GF-D8 (cell line): ENCODE measurements at places on chromosomes 6 and 20.
A peak's percentile ranks its signal among the peaks of the same experiment; 100 is the strongest.

DNA sequence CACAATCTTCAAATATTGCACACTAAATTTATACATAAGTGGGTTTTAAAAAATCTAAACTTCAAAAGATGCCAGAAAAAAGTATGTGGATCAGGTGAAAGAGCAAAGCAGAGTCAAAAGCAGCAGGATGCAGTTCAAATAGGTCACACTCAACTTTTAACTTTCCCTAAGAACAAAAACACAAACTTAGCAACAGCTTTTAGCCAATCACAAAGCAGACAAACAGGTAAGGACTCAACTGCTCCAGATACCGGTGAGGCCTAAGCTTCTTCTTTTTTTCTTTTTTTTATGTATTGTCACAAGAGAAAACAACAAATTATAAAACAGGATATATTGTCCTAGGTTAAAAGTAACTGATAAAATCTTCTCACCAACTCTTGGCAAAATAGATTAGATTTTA is 74.7 kb downstream of the SESN1 start:
- DNase-seq = no peak

DNA sequence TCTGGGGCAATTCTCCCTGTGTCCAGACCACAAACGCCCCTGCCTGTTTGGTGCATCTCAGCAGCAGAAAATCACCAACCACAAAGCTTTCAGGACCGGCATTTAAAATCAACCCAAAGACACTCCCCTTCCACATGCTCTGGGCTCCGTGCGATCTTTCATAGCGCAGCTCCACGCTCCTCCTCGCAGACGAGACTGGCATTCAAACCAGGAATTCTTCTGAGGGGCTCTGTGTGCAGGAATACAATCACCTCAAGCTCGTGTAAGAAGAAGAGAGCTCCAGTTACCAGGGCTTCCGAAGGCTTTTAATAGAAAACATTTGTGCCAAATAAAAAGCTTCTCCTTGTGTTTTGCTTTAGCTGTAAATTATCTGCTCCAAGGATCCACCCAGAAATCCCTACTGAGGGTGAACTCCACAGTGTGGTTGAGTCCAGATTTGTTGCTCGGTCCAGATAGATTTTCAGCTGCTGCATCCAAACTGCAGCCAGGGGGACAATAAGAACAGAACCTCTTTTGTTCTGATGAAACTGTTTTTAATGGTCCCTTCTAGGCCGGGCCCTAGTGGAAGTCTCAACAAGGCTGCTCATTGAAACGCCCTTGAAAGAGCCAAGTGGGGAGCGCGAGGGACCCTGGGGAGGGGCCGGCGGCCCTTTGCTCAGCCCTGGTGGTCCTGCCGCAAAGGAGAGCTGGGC is 16.4 kb upstream of the BMP7 start:
- DNase-seq = no peak

GRCh38 chr20:20664795-20665589 is 47.5 kb downstream of the RALGAPA2 start:
- peak; percentile 29 for DNase-seq

- DNase-seq = no peak
Observed at GRCh38 chr20:59747671-59748515, 143.6 kb downstream of the PHACTR3 start.

GRCh38 chr6:137772541-137773250 is 94.4 kb upstream of the TNFAIP3 start:
- DNase-seq = no peak

GRCh38 chr6:119501798-119502483 is 152.4 kb upstream of the MAN1A1 start:
- DNase-seq = no peak

DNA sequence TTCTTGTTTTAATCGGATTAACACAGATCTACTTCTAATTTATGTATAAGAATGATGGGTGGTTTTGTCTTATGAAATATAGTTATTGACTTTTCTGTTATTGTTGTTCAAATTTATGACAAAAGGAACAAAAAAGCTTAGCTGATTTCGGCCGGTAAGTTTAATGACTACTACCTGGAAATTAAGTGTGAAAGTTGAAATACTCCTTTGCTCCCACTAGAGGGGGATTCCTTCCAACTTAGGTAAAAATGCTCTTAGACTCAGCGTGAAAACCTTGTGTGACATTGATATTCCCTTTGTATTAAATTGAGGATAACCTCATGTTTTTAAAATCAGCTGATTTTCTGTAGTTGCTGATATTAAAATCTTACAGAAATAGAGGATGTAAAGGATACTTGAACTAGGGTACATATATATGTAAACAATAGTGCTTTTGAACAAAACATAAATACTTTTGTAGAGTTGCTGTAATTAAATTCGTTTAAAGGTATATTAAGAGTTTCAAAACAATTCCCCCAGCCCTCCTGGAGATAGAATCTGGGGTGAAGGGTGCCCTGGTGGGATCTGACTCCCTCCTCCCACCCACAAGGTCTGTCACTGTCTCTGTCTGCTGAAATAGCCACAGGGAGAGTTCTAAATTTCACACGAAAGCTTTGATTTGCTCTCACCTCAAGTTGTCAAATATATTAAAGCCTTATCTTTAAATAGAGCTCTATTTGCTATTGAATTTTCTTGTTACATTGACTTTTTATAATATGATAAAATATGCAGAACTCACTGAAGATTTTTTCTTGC is 257.5 kb downstream of the ARID1B start:
- DNase-seq = peak; percentile 39

GRCh38 chr6:157711060-157711459 is 112.0 kb upstream of the SNX9 start:
- DNase-seq = no peak

GRCh38 chr20:38135651-38136420 is 29.2 kb downstream of the TGM2 start:
- no peak for DNase-seq

DNA sequence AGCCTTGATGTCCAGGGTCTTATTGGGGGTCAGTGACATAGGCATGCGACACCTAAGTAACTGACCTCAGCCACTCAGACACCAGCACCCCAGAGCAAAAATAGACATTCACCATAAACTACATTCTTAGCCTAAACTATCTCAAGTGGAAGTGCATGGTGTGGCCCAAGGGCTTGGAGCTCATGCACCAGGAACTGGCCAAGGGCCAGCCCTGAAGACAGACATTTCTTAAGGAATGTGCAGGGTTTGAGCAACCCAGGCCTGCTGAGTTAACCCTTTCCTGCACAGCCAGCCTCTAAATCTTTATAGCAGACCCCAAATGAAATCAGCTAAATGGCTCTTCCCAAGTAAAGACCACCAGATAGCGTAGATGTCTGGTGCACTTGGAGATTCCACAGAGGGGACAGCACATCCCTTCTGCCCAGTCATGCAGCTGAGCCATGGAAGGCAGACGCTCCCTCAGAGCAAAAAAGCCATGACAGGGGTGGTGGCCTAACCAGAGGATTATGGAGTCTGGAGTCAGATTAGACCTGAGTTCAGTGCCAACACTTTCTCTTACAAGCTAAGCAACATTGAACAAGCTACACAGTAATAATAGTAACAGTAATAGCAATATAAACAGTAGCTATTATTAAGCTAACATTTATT is 222.6 kb downstream of the ZMYND8 start:
- DNase-seq = no peak

DNA sequence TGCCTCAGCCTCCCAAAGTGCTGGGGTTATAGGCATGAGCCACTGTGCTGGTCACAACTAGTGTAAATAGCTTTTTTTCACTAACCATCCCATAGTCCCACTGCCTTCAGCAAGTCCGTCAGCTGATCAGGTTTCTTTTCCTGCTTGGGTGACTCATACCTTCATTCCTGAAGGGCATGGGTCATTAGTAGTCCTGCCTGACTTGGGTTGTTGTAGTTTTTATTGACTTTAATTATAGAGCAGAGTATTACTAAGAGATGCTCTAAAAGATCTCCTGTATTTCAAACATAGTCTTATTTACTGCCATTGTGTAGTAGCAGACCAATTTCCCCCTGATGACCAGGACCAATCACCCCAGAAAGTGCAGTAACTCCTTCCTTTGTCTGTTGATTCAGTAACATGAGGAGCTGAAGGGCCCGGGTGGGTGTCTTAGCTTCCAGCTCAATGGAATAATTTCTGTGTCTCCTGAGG is 25.8 kb downstream of the HLA-C start:
- DNase-seq = no peak

DNA sequence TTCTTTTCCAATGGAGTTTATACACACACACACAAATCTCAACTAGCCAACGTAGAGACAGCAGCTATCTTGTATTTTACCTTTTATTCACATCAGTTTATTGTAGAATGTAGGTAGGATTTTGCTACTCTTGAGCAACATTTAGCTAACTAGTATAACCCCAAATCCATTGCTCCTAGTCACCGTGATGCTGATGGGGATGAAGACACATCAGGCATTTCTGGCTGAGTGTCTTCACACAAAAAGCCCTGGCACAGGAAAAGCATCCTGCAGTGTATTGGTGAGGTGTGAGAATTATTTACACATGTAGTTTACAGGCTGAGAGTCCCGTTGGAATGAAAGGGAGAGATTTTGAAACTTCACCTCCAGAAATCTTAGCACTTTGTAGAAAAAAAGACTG is 65.9 kb upstream of the FBXL4 start:
- DNase-seq = no peak

GRCh38 chr6:26613689-26614683 is 17.2 kb downstream of the ABT1 start:
- no peak for DNase-seq

GRCh38 chr6:34200340-34200971 is 36.2 kb upstream of the HMGA1 start:
- DNase-seq = no peak

GRCh38 chr6:112839525-112839961 is 492.4 kb downstream of the RFPL4B start:
- no peak for DNase-seq

GRCh38 chr6:155261111-155261900 is 2.5 kb upstream of the CLDN20 start:
- DNase-seq = no peak

DNA sequence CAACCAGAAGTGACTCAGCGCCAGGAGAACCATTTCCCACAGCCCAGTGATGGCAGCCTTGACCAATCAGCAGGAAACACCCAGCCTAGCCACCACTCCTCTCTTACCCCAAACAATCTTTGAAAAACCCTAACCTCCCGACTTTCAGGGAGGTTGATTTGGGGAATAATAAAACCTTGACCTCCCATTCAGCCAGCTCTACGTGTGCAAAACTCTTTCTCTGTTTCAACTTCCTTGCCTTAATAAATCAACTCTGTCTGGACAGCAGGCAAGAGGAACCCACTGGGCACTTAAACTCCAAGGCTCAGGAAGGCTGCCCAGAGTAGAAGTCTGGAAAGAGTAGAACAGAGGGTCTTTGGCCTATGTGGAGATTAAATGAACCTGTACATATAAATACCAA is 35.0 kb downstream of the SERPINB1 start:
- no peak for DNase-seq

DNA sequence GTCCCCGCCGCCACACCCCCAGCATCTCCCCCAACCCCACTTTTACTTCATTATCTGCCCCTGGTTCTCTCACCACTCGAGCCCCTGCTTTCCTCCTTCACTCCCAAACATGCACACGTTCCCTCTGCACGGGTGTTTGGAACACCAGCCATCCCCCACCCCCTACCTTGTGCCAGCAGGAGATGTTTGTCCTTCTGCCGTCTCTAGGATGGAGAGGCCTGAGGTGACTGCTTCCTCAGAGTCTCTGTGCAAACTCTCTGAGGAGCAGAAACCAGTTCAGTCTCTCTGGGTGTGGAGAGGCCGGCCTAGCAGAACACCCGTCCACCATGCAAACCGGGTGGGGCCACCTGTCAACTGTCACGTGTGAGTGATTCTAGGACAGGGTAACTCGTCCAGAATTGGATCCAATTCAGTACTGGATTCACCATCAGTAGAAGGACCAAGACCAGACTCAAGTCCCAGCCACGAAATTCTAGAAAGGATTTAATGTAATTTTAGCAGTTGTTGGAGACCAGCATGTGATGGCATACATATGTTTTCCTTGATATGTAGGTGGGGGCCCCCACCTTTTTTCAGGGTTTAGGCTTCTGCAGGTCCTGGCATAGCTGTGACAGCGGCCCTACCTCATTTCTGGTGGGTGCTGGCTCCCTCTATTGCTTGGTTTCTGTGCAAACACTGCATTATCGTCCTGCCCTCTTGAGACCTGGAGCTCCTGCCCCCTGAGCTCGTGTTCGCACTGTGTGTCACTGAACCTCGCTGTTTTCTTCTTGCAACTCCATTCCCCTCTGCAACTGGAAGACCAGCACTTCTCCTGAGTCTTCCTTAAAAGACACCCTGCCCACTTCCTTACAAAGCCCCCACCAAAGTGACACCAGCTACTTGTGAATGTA is at the start of gene RAET1E:
Gene RAET1E (minus strand): TSS at position 259 of the 890 bp plus-strand sequence. CDS start 7,212 bp downstream, outside the sequence.
- DNase-seq = no peak

DNA sequence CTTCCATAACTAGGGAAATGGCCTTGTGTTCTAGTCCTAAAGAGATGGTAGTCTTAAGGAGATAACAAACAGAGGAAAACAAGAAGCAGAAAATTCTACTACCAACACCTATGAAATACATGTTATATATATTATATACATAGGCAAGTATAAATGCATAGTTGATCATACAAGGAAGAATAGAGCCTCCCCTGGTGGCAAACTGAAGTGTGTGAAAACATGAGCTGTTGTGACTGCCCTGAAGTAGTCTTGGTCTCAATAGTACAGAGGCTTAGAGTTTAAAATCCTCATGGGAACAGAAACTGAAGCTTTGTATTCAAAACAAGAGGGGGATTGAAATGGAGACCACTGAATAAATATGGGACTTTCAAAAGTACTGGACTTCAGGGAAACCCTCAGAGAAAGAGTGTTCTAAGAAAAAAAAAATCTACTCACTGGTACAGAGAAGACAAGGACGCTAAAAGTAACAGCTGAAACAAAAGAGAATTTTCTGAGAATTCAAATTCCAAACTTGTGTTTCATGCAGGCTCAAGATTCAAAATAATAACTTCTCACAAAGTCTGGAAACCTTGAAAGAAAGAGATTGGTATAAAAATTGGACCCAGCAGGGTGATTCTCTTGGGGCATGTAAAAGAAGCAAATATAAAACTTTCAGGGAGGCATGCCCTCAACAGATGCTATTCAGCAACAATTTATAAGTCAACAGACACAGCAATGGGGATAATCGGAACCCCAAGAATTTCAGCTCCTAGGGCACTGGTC is 59.7 kb upstream of the SAMD3 start:
- no peak for DNase-seq

DNA sequence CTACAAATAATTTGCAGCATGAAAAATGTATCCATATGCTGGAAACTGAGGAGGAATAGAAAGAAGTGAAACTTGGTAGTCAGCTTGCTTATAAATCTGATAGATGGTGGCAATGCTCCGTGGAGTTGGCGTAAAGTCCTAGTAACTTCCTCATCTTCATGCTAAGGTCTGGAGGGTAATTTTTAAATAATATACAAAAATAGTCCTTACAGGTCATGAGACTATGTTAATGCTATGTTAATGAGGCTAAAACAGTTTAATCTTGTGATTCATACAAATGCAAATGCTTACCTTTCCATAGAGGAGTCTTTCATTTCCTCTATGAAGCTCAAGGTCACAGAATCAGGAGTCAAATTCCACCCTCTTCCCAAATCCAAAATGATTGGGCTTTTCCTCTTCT is 9.4 kb upstream of the CRIP3 start:
- no peak for DNase-seq

GRCh38 chr6:157119502-157120027 is 203.8 kb downstream of the TMEM242 start:
- no peak for DNase-seq

- no peak for DNase-seq
Observed at GRCh38 chr6:13120483-13121482, 207.6 kb downstream of the TBC1D7 start.

DNA sequence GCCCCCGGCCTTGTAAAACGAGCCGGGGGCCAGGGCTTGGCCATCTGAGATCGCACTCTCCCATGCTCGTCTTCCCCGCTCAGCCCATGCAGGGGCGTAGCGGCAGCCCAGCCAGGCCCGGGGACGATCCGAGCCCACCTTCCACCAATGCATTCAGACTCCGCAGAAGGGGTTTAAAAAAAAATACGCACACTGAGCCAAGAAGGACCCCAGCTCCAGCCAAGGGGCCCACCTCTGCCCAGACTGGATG is 320 bp downstream of the GSTA4 start:
- DNase-seq = no peak
